ENCODE measurements at places on chromosomes 7 and 10.

GRCh38 chr10:4154191-4154715, 369.2 kb upstream of the KLF6 start:
- DNase-seq: no peak

- no peak for DNase-seq
Observed at GRCh38 chr10:44933451-44934321, 22.5 kb downstream of the TMEM72 start.

DNA sequence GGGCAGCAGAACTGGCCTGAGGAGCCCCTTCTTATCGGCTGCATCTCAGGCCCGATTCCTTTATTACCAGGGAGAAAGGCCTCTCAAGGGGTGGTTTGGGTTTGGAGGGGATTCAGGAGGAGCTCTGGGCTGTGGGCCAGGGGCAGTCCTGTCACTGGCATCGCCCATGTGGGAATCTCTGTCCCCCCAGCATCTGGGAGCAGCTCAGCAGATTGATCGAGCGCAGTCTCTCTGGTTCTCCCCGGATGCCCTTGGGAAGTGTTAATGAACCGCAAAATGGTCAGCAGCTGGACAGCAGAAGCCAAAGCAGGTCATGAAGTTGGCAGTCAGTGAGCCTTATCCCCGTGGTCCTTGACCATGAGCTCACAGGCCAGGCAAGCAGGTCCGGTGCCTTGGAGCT, 104.4 kb upstream of the ANLN start:
- no peak for DNase-seq

- DNase-seq: no peak
Observed at GRCh38 chr7:27157702-27158431, 1.4 kb upstream of the HOXA7 start.

GRCh38 chr10:62578301-62578700, 204.1 kb downstream of the ZNF365 start:
- DNase-seq: no peak

DNA sequence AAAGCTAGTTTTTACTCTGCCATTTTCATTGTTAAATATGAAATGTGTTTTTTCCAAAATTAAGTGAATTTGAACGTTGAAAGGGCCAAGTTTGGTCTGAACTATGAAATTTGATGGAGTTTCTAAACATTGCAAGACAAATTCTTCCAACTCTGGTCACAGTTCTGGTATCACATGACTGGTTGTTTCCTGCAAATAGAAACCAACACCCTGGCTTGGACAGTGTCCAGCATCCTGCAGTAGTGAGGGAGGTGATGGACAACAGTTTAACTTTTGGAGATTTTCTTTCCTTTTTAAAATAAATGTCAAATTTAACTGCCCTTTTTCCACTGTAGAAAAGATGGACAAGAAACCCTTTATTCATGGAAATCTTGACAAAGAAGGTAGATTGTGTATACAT, 54.8 kb upstream of the AGBL3 start:
- DNase-seq: no peak

DNA sequence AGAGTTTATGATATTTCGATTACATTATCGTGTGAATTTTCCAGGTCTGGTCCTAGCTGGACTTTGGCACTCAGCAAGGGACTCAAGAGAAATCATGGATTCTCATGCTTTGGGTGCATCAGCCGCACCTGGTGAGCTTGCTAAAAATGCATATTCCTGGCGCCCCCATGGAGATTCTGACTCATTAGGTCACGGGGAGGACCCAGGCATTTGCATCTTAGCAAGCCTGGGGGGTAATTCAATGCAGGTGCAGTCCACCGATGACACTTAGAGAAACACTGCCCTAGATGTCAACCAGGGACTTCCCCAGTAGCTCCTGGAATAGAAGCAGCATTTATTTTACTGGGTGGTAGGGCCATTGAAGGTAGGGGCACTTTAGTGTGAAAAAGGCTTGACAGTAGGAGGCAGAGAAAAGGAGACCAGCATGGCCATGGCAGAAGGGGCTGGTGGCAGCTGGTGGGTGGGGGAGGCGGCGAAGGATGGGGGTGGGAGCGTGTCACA, 29.9 kb upstream of the PDCD4 start:
- no peak for DNase-seq
